ENCODE measurements at places on chromosomes 4 and X.

DNA sequence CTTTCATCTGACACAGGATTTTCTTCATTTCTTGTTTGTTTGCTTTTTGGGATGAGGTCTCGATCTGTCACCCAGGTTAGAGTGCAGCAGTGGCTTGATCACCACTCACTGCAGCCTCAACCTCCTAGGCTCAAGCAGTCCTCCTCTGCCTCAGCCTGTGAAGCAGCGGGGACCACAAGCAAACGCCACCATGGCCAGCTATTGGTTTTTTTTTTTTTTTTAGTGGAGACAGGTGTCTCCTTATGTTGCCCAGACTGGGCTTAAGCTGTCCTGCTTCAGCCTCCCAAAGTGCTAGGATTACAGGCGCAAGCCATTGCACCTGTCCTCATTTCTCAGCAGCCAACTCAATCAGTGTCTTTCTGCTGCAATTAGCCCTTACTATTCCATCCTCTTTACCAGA lies 10.3 kb downstream of the SPRY1 start:
- DNase-seq: no peak

GRCh38 chrX:121308276-121308805 lies 260.9 kb downstream of the GLUD2 start:
- DNase-seq: no peak

DNA sequence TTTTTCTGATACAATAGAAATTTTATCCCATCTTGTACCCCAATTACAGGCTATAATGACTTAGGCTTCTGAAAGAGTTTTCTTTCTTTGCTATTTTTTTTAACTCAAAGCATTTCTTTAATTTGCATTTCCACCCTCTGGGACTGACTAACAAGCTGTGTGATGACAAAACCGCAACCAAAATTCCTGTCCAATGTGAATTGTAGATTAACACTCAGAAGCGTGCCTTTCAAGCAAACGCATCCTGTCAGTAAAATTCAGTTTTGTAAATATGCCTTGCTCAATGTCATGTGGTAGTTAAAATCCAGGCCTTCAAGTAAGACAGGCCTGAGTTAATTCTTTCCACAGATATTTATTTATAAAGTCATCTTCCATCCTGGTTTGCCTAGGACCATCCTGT lies 50.3 kb downstream of the STK32B start:
- DNase-seq: no peak

- DNase-seq: peak; percentile 77
Measured at GRCh38 chr4:73690051-73690738, 50.2 kb upstream of the CXCL8 start.

DNA sequence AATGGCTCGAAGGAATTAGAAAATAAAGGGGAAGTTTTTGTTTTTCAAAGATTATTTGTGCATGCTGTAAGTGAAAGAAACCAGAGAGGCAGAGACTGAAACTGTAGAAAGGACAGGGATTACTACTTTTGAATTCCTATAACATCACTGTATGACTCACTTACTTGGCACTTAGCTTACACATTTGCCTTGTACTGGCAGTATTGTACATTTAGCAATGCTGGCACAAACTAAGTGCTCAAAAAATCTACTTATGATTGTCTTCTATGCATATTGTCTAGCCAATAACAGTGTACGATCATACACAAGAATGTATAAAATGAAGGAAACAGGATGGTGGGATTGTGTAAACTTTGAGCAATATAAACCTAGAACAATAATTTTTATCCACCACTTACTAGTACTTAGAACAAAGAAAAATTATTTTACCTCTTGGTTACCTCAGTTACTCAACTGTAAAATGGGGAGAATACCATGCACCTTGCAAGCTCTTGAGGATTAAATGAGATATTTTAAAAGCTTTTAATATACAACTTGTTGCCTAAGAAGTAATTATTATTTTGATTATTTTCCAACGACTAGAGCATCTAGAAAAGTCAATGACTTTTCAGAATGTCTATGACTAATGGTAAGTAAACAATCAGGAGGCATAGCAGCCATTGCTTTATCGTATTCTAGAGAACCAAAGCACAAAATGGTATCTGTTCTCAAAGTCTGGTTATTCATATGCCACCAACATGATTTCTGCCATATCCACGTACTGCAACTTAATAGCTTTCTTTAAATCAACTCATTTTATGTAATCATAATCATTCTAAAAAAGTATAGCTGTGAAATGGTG lies 4.7 kb downstream of the FAM120C start:
- DNase-seq: peak; percentile 21

DNA sequence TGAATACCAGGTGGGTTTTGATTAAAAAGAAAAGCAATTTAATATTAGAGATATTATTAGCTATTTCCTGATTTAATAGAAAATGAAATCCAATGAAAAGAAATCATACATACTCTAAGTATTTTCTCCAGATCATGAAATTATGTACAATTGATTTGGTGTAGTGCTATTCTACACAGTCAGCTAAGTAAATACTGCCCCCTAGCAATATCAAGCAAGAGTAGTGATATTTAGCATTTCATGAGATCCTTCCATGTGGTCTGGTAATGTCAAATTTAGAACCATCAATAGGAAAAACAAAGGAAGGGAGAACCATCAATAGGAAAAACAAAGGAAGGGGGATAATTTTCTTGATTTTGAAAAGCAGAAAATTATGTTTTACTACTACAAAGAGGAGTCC lies 114.6 kb downstream of the TBCK start:
- DNase-seq: no peak

- no peak for DNase-seq
Measured at GRCh38 chrX:105744946-105745345, 77.4 kb upstream of the NRK start.

DNA sequence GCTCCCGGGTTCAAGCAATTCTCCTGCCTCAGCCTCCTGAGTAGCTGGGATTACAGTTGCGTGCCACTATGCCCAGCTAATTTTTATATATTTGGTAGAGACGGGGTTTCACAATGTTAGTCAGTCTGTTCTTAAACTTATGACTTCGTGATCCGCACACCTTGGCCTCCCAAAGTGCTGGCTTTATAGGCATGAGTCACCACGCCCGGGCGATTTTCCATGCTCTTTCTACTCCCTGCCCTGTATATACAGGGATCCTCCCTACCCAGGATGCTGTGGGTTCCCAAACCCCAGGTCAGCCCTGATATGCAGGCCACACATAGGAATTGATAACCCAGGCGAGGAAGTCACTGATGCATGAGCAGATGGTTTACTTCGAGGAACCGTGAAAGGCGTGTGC lies 31.4 kb downstream of the SSX5 start:
- DNase-seq: no peak

GRCh38 chrX:20742106-20742505 lies 475.4 kb upstream of the RPS6KA3 start:
- DNase-seq: no peak

- DNase-seq: no peak
Measured at GRCh38 chr4:14977830-14978229, 24.5 kb upstream of the CPEB2 start.

- no peak for DNase-seq
Measured at GRCh38 chr4:186688150-186688943, 35.3 kb downstream of the FAT1 start.

DNA sequence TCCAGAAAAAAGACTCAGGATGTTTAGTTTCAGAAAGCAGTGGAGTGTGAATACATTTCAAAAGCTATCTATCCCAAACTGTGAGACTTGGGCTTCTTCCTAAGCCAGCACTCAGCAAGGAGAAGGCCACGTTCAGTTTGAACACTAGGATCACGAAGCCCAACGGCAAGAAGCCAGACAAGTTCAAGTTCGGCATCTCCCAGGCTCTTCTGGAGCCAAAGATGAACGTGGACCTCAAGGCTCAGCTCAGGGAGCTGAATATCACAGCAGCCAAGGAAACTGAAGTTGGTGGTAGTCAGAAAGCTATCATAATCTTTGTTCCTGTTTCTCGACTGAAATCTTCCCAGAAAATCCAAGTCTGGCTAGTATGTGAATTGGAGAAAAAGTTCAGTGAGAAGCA lies 7.6 kb downstream of the PLAC1 start:
- no peak for DNase-seq

GRCh38 chrX:10467793-10468192 lies 152.6 kb downstream of the MID1 start:
- peak; percentile 45 for DNase-seq

Measured in inflammatory macrophage treated with lipopolysaccharide for 1 hour (primary cell).